ENCODE measurements at places on chromosomes 6 and 20. TPM values are rescaled to one million over a fixed set of nuclear protein-coding genes. Genes with fewer than 3 reads are reported as not detected.

- DNase-seq: no peak
These were observed 5.2 kb upstream of the TREM1 start for GRCh38 chr6:41291717-41292116.

DNA sequence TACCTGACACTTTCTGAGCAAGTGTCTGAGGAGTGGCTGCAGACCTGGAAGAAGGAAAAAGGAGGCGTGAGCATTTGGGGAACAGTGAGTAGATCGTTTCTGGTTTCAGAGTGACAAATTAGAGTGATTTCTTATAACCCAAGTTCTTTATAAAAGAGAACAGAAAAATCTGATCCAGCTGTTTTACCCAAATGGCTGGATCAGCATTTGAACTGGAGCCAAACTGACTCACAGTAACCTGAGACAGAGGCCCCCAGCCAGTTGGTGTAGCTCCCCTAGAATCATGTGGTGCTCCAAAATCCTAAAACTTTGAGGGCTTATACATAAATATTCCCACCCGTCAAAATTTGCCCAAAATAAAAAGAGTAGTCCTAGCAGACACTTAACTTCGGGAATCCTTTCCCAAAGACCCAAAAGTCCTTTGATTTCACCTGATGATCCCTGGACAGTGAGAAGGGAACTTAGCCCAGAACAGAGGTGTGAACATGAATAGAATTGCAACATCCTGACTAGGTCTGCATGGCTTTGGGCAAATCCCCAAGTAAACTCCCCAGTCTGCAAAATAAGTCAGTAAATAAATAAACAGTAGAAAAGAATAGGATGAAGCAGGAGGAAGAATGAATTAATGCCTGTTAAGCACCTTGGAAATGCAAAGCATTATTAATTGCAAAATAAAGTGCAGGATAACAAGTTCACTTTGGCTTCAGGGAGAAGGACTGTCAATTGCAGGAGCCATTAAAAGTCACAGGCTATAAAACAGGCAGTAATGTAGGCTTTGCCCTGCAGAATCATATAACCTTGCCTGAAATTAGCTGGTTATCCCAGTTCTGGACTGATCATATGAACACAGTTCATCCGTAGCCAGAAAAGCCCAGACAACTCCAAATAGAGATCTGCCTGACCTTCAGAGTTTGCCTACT, 262.0 kb upstream of the JARID2 start:
- no peak for DNase-seq

- DNase-seq: no peak
These were observed 2.4 kb downstream of the CEP85L start for GRCh38 chr6:118648866-118649554.

DNA sequence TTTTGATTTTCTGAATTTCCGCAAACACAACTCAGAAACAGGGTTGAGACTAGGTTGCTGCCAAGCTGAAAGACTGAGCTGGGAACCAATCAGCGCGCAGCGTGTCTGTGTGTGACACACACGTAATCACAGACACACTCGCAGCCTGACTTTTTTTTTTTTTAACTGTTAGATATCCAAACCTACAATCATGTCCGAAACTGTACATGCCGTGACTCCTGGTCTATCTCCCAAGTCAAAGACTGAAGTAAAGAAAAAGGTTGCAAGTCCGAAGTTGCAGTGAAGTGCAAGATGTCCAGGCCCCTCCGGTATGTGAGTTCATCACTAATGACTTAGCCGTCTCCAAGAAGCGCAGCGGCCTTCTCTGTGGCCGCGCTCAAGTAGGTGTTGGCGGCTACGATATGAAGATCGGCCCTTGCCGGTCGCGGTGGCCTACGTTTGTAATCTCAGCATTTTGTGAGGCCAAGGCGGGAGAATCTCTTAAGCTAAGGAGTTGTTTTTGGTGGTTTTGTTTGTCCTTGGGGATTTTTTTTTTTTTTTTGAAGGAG, 108.2 kb downstream of the HFE start:
- peak; percentile 85 for DNase-seq

DNA sequence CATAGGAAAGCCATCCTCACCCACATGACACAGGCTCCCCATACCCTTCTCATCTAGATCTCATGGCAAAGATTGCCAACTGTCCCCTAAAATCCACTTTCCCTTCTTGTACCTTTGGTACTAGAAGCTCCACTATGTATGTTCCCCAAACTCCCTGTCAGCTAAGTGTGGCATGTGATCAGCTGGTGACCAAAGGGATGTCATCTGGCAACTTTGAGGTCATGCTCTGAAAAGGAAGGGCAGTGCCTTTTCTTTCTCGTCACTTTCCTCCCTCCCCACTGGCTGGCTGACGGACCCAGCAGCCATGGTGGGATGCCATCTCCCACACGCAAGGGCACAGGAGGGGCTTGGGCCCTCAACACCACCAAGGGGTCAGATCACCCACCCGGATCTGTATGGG, 23.8 kb upstream of the TAF8 start:
- DNase-seq: no peak

ISM1 gene
- 0.96 TPM for total RNA-seq

DNA sequence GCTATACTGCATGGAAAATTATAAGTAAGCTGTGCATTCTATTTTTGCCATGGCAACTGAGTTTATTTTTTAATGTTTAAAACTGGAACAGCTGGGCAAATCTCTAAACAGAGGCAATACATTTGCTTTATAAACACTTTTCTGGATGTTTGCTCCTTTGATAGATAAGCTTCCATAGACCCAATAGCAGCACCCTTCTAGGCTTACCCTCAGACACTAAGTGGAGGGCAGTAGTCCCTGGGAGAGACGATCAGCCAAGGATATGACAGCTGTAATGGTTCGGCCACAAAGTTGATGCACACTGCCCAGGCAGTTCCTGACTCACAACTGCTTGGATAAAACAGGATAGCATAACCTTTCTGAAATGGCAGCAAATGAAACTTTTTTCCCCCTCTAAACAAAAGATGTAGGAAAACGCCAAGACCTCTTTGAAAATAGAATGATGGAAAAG, 8.5 kb upstream of the MRPS10 start:
- DNase-seq: no peak

DNA sequence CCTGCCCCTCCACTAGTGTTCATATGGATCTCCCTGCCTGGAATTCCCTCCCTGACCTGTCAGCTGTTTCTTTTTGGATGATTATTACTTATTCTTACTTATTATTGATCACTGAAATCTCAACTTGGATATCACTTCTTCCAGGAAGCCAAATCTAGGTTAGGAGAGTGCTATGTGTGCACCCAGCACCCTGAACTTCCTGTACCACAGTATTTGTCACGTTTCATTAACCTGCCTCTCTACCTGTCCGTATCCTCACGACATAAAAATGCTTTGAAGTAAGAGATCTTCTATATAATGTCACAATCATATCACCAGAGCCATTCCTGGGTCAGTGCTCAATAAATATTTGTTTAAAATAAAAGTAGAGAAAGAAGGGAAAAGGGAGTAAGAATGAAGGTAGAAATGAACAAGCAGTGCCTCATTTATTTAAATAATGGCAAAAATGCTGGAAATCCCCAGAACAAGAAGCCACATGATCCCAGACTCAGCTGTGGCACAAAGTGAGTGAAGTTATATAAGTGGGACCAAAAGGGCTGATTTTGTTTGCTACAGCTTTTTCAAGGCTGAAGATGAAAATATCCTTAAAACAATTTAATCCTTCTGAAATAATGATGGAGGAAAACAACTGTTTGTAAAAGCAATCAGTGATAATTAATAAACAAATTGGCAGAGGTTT, 88.0 kb upstream of the MANEA start:
- no peak for DNase-seq

DNA sequence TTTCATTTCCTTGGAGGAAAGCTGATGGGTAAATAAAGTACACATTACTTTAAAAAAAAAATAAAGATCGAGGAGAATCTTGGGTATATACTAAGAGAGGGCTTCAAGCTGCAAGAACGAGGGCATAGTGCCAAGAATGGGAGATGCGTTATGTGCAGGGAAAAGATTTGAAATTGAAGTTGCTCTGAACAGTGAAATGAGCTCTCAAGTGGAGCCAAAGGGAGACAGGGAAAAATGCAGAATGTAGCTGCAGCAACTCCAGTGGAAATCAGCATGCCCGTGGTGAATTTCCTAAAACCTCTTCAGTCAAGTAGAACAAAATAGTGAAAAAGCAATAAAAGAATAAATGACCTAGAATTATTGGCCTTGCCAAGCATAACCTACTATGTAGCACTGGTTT, 11.4 kb upstream of the COL9A1 start:
- no peak for DNase-seq

GNAS-AS1 gene
- 0.83 TPM for total RNA-seq

- DNase-seq: no peak
These were observed 628 bp downstream of the NKAIN4 start for GRCh38 chr20:63253438-63254231.

DNA sequence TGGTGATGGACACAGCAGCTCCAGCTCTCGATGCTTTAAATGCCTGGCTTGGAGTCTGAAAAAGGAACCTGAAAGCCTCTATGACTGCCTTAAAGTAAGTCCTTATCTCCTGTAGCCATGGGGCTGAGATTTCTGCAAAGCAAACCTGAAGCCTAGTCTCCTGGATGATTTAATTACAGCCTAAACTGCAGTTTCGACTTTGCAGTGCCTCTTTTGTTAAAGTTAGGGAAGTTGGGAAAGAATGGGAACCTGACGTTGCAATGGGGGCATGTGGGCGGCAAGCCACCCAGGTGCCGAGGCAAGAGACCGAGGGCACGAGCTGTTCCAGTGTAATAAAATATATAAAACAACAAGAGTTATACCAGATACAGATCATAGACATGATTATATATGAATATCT, 11.7 kb upstream of the TCFL5 start:
- DNase-seq: no peak

- DNase-seq: no peak
These were observed 840 bp upstream of the LY86 start for GRCh38 chr6:6587696-6588063.

DNA sequence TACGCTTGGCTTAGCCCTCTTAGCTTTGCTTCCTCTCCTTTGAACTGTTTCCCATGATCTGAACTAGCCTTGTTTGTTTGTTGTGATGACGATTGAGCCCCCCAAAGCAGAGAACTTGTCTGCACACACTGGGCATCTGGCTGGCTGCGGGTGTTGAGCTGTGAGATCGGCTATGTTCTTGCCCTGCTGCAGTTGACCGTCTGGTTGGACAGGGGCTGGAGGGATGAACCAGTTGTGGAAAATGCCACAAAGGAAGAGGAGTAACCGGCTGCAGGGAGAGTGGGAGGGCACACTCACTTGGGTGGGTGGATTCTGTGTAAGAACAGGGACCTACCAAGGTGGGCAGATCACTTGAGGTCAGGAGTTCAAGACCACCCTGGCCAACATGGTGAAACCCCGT, 12.4 kb upstream of the RSPO4 start:
- DNase-seq: no peak

DNA sequence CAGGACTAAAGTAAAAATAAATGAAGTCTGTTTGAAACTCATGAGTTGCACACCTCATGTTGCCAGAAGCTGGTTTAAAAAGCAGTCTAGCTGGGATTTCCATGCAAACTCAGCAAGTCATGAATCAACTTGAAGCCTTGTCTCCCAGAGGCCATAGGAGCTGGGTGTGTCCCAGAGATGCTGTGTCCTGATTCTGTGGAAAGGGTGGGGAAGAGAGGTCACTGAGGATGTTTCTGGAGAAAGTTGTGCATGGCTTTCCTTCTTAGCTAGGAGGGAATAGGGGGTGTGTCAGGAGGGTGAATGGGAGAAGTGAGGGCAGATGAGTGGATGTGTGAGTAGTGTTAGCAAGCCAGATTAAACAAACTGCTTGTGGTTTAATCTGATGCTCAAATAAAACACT, 111.3 kb downstream of the ADAT2 start:
- DNase-seq: no peak

GATA5 gene
- 0.83 TPM for total RNA-seq

GRCh38 chr6:12528581-12529363, 187.8 kb upstream of the PHACTR1 start:
- DNase-seq: no peak

DSP gene
- total RNA-seq: 403 TPM

RIN2 gene
- total RNA-seq: 61.4 TPM
